ENCODE measurements at places on chromosomes 11 and 22.

GRCh38 chr11:41413843-41414242 is 45.6 kb downstream of the LRRC4C start:
- no peaks in the 10 kb centered on the region for H3K27me3 ChIP-seq
- DNase-seq: no peak
- H3K27ac ChIP-seq: no peak overlapping the region
- H3K36me3 ChIP-seq: no peaks in the 10 kb centered on the region
- no peaks in the 10 kb centered on the region for H3K4me1 ChIP-seq

DNA sequence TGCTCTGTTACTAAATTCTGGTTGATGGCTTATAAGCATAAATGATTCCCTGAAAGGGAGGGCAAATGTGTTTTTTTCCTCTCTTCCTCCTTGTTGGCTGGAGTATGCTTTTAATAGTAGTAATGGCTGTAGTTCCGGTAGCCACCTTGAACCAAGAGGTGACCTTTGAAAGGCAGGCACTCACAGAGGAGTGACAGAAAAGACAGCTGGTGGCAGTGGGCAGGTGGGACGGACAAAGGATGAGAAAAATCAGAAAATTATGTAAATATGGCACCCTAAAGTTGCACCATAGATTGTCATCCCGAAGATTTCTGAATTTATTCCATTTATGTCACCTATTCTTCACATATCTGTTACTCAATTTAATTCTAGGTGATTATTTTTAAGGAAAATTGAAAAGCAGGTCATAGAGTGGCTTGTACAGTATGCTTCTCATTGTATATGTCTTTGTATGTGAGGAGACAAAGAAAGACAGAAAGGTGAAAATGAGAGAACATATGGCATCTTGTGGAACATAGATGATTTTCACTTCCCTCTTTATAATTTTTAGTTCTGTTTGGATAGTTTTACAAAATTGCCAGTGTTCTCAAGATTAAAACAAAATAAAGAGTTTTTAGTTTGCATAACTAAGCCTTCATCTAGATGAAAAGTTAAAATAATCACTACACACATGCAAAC is 17.0 kb downstream of the CASP12 start:
- H3K27ac ChIP-seq: no peak overlapping the region
- H3K4me1 ChIP-seq: peaks cover 24% of the 10 kb centered on the region

- no peaks in the 10 kb centered on the region for H3K4me1 ChIP-seq
- no peak overlapping the region for H3K4me3 ChIP-seq
- no peak for DNase-seq
- no peaks in the 10 kb centered on the region for H3K36me3 ChIP-seq
- no peak overlapping the region for H3K27ac ChIP-seq
These were observed 63.8 kb upstream of the CLMP start for GRCh38 chr11:123258877-123259276.

- DNase-seq: no peak
- H3K4me1 ChIP-seq: peaks cover 57% of the 10 kb centered on the region
- no peaks in the 10 kb centered on the region for H3K27me3 ChIP-seq
- no peak overlapping the region for H3K4me3 ChIP-seq
These were observed 14.2 kb downstream of the IGSF9B start for GRCh38 chr11:133942577-133942976.
